Stimulated activated CD4-positive, alpha-beta T cell treated with anti-CD3 and anti-CD28 coated beads, Interleukin-12 subunit alpha, Interleukin-12 subunit beta, amount 100 ng/mL, for 48 hours (primary cell): ENCODE measurements at places on chromosomes 5 and 9.

GRCh38 chr5:28110781-28111180, 1072.4 kb upstream of the CDH9 start:
- DNase-seq: no peak

DNA sequence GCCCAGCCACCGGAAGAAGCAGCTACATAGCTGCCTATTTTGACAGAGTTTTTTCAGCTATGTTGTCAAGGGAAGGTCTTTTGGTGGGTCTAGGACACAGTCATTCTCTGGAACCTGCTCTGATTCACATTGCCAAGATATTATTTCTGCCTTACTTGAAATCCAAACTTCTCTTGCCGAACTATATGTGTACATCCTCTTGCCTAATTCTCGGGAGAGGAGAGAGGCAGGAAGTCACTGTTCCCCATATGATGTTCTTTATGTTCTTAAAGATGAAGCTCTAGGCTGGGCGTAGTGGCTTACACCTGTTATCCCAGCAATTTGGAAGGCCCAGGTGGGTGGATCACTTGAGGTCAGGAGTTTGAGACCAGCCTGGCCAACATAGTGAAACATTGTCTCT, 8.6 kb downstream of the TMEM252 start:
- DNase-seq: no peak

DNA sequence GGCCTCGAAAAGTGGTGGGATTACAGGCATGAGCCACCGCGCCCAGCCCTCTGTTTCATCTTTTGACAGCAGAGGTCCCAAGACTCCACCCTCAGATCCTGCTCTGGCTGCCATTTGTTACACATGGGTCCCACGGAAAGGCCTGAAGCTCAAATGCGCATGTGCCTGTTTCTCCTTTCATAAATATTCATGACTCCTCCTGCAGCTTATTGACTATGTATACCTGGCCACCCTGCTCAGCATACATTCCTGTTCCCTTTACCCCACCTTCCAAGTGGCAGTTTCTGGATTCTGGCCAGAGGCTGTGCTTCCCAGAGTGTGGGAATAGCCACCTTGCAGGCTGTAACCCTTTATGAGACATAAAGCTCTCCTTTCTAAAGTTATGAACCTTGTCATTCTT, 46.5 kb downstream of the AUH start:
- no peak for DNase-seq

DNA sequence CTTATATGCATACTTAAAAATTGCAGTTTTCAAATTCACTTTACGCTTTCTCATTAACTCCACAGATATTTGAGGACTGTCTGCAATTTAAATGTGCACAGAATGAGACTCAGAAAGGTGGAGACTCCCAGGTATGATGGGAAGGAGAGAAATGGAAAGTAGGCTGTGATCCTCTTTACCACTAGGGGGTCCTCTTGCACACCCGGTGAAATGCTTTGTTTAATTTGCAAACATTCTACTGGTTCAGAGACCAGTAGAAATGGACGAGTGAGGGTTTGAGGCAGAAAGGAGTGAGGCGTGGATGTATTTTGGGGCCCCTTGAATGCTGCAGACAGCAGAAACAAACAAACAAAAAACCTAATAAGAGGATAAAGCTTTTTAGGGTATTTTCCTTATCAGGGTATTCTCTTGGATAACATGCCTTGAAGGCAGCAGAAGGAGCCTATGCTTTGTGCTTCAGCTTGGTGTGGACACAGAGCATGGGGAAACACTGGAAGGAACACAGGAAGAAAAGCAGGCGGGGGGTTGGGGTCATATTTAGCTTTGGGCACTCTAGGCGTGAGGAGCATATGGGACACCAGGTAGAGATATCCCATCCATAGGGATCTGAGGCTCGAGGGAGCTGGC, 410.1 kb downstream of the DMRT2 start:
- DNase-seq: no peak

- no peak for DNase-seq
These were observed 283.9 kb downstream of the ADAMTS6 start for GRCh38 chr5:65197531-65198455.

- DNase-seq: no peak
These were observed 1.7 kb upstream of the AFF4 start for GRCh38 chr5:132965120-132965519.
